ENCODE measurements at places on chromosomes 4 and X. TPM values are rescaled to one million over a fixed set of nuclear protein-coding genes. Genes with fewer than 3 reads are reported as not detected.

DNA sequence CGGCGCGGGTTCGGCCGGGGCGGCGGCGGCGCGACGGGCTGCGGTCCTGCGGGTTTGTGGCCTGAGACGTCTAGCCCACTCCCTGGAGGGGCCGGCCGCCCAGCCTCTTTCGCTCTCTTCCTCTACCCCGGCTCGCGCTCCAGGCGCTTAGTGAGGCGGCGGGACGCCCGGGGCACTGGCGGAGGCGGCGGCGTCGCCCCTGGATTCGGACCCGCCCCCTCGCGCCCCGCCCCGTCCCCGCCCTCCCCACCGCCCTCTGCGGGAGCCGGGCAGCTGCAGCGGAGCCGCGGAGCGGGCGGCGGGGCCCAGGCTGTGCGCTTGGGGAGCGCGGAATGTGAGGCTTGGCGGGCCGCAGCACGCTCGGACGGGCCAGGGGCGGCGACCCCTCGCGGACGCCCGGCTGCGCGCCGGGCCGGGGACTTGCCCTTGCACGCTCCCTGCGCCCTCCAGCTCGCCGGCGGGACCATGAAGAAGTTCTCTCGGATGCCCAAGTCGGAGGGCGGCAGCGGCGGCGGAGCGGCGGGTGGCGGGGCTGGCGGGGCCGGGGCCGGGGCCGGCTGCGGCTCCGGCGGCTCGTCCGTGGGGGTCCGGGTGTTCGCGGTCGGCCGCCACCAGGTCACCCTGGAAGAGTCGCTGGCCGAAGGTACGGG, at the start of gene BMP2K:
TSS of gene BMP2K (plus strand) at position 272 of the 650 bp plus-strand sequence. CDS start at position 466, 194 bp downstream.
- peak; percentile 71 for DNase-seq

DNA sequence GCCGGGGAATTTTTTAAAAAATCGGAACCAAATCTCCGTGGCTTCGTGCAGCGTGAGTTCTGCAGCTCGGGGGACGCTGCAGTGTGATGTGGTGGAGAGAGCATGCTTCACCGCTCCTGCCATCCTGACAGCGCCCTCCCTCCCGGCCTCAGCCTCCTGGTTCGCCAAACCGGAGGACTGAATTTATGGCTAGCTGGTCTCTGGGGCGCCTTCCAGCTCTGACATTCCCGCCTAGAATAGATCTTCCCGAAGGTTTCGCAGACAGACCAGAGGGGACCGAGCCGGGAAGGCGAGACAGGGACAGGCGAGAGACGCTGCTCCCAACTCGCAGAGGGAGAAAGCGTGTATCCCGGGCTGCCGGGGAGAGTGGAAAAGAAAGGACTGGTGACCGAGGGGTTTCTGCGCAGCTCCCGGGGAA, 25.9 kb downstream of the HOPX start:
- no peak for DNase-seq

The GPR101 gene
- total RNA-seq = not detected

- no peak for DNase-seq
These were observed 29.2 kb downstream of the FNIP2 start for GRCh38 chr4:158798062-158798461.

DNA sequence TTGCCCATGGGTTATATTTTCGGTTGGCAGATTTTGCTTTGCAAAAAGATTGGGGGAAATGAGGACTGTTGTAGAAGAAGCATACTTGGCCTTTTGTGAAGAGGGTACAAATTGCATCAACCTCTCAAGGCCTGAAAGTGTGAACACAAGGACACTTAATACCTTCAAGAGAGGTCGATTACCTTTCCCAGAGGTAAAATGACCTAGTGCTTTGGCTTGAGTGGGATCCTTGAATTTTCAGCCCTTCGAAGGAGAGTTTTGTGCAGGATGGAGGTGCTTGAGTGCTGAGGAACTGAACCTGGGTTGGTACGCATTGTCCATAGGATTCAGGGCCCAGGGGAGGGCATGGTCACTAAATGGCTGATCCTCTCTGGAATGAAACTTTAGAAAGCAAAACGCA, 27.6 kb upstream of the NKAP start:
- no peak for DNase-seq

The MFAP3L gene
- 10.2 TPM for total RNA-seq

DNA sequence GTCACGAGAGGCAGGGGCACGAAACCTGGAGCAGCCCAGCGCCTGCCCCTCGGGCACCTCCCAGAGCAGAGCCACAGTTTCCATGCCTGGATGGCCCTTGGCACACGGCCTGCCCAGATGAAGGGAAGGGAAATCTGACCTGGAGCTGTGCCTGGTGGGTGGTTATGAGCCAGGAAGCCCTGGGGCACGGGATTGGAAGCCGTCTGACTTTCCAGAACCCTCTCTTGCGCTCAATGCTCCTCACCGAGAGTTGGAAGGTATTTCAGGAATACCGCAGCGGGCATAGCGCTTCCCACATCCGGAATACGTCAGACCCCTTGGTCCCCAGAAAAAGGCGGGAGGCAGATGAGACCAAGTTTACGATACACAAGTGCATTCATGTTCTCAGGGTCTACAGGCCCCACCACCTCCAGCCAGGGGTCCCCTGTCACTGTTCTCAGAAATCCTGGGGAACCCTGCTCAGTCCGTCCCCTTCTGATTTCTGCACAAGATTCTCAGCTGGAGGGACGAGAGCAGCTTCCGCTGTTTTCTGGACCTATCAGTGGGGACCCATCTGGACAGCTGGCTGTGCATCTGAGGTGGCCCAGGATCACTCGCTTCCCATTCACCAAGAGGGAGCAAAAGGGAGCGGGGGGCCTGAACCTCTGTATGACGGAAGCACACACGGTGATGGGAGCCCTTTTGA, 172.9 kb downstream of the AFAP1 start:
- no peak for DNase-seq

- DNase-seq = peak; percentile 42
These were observed 214.5 kb upstream of the TACR3 start for GRCh38 chr4:103934178-103934789.

DNA sequence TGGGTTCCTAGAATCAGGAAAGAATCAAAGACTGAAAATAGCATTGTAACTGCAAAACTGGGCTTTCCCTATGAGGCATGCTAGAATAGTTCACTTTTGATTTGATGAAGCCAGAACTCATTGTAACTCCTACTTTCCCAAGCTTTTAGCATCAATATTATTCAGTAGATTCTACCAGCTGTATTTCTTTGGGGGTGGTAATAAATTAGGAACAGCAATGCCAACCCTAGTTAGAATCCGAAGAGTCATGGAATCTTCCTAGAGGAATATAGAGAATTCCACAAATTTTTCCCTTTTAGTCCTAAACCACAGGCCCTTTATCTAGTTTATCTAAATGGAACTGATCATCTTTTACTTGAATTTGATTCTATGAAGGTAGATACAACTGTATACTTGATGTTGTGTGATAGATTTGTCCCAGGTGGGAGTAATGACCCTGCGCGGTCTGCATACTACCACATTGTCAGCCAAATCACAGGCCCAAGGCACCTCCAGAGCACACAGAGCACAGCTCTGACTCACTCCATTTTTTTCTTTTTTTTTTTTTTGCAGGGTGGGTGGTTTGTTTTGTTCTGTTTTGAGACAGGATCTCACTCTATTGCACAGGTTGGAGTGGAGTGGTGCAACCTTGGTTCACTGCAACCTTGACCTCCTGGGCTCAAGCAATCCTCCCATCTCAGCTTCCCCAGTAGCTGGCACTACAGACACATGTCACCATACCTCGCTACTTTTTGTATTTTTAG, 66.6 kb downstream of the EDNRA start:
- DNase-seq = peak; percentile 75

DNA sequence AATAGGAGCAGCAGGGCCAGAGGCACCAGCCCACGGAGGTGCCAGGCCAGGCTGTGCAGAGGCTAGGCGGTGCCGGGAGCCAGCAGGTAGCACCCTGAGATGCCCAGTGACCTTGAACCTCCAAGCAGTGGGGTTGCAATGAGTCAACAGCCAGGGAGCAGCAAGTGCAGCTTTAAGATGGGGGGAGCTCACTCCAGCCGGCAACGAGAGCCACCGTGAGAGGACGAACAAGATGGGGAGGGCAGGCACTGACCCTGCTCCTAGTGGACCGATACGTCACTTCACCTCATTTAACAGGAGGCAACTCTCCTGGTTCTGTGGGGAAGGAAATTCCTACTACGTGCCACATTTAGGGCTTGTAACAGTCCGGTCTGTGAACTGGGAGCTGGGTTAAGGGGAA, 4.8 kb downstream of the LETM1 start:
- no peak for DNase-seq

DNA sequence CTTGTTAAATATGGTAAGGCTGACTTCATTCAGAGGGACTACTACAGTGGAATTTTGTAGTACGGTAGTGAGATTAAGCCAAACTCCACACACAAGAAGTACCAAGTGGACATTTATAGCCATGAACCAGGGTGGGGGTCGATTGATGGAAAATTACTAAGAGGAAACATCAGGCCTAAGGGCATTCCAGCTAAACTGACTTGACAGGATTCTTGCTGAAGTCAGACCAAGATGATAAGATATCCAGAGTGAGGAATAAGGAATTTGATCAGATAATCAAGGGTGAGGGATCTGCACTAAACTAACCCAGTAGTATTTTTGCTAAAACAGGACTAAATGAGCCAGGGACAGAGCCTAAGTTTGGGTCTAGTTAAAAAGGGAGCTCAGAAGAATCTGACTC, 597.5 kb downstream of the RPA4 start:
- DNase-seq = no peak

GRCh38 chr4:109574931-109575804, 15.1 kb downstream of the MCUB start:
- no peak for DNase-seq

DNA sequence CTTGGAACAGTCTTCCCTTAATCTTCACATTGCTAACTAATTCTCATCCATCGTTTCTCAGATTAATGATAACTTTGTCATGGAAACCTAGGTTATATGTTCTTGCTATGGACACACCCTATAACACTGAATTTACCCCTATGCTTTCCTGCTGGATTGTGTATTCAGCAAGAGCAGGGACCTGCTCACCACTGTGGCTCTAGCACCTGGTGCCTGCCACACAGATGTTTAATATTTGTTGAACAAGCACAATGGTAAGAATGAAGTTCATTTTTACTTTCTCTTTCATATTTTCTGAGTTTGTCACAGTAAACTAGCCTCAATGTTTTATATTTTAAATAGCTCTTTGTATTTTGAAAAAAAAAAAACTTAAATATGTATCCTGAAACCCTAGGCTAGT, 734.0 kb upstream of the DIAPH2 start:
- DNase-seq = no peak

The VCX3B gene
- not detected for total RNA-seq

- DNase-seq = no peak
These were observed 88.5 kb downstream of the FAM193A start for GRCh38 chr4:2624782-2625530.

- no peak for DNase-seq
These were observed 202.2 kb downstream of the SH2D1A start for GRCh38 chrX:124548571-124548970.

DNA sequence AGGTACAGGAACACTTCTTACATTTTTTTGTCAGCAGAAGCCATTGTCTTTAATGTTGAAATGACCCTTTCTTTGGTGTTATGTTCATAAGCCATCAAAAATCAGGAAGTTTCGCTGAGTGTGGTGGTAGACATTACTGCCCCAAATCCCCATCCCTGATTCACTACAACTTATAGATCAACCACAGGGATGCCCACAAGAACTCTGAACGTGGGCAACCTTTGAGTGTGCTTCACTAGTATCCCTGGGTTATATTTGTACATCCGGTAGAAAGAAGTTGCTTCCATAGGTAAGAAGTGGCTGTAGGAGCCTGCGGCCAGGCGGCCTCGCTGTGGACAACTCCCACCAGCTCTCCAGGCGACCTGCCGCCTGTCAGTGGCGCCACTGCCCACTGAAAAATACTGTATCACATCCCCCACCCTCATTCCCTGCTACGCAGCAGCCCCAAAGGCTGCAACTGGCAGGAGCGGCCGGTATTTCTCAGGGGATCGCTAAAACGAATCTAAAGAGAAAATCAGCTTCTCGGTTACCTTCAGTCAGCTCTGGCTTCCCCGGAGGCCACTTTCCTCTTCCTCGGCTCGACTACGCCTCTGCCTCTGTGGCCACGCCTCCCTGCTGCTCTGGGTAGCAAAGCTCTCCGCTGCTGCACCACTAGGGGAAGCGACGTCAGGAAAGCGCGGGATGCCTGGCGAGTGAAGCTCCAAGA, 13.9 kb upstream of the ETDC start:
- no peak for DNase-seq

DNA sequence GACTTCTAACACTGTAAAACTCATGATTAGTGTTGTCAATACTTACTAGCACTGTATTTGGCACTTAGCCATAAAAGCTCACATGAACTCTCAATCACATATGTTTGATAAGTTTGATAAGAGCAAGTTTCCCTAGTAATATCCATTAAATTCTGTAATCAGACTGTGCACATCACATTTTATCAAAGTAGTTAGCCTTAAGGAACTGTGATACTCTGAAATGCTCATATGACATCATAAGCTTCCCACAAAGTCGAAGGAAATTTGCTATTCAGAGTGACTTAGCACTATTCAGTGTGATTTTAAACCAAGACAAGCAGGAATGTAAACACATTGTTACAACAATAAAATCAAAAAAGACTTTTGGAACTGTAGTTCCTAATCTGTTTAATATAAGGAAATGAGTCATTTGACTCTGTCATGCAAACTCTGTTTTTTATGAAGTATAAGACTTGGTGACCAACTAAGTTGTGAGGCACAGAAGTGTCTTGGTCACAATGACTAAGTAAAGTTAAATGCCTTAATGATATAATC, 6.7 kb downstream of the SLC7A11 start:
- peak; percentile 82 for DNase-seq

DNA sequence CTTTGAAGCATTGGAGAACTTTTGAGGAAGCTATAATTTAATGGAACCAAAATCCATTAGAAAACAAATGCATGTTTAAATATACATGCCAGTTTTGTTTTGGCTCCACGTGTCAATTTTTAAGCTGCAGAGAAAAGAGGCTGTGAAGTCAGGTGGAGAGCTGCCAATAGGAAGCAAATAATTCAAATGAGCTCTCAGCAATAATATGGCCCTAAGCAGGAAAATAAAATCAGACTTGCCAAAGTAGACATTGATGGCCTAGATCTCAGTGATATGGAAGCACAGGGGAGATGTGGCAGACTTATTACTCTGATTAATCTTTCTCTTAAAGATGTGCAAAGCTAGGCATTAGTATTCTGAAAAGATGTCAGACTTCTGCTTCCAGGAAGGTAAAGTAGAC, 769.8 kb upstream of the NDST4 start:
- no peak for DNase-seq

- no peak for DNase-seq
These were observed 532.9 kb upstream of the FTHL17 start for GRCh38 chrX:31604629-31605221.

- no peak for DNase-seq
These were observed 42.7 kb downstream of the ABLIM2 start for GRCh38 chr4:8115916-8116315.

The PRICKLE3 gene
- total RNA-seq = 8.1 TPM

DNA sequence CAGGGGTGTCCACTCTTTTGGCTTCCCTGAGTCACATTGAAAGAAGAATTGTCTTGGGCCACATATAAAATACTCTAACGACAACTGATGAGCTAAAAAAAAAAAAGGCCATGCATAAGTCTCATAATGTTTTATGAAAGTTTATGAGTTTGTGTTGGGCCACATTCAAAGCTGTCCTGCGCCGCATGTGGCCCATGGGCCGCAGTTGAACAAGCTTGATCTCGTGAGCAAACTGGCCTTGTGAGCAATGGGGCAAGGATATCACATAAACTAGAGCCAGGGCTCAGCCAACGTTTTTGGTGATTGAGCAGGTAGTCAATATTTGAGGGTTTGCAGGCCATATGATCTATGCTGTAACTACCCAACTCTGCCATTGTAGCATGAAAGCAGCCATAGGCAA, 44.6 kb upstream of the PHKA2 start:
- no peak for DNase-seq
